WTC11 (cell line): ENCODE measurements at places on chromosomes 2 and 18. TPM values are rescaled to one million over a fixed set of nuclear protein-coding genes. Genes with fewer than 3 reads are reported as not detected.

The ARHGAP15 gene
- 0.25 to 0.28 TPM in 2 of 3 replicates, not detected in the other for total RNA-seq

The SERPINB2 gene
- not detected in 3 replicates for total RNA-seq

The LRRC30 gene
- total RNA-seq, result not detected in 3 replicates

The XDH gene
- 3.0 to 3.7 TPM (median 3.7 TPM) in 3 replicates for total RNA-seq

The TIGD1 gene
- total RNA-seq, result 5.2 to 9.0 TPM (median 6.1 TPM) in 3 replicates

DNA sequence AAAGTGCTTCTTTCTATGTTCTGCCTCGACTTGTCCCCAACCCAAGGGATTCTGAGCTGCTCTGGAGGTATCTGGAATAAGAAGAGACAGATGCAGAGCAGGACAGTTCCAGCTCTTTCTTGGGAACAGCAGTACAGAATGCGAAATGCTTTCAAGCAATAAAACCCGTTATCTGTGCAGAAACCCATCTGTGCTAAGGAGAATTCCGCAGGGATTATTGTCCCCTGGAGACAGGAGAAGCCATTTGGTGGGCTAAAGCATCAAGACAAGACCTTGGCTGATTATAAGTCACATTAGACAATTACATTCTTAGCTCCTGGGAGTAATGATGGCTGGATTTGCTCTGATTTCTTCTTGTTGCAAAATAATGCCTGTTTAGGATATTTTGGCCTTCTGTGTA is 185.4 kb upstream of the GLI2 start:
- H3K4me1 ChIP-seq, result peaks cover 12% of the 10 kb centered on the region
- H3K27ac ChIP-seq, result no peak overlapping the region
- H3K4me3 ChIP-seq, result no peak overlapping the region
- H3K27me3 ChIP-seq, result peaks cover 49% of the 10 kb centered on the region
- DNase-seq, result no peak
- H3K36me3 ChIP-seq, result no peaks in the 10 kb centered on the region

DNA sequence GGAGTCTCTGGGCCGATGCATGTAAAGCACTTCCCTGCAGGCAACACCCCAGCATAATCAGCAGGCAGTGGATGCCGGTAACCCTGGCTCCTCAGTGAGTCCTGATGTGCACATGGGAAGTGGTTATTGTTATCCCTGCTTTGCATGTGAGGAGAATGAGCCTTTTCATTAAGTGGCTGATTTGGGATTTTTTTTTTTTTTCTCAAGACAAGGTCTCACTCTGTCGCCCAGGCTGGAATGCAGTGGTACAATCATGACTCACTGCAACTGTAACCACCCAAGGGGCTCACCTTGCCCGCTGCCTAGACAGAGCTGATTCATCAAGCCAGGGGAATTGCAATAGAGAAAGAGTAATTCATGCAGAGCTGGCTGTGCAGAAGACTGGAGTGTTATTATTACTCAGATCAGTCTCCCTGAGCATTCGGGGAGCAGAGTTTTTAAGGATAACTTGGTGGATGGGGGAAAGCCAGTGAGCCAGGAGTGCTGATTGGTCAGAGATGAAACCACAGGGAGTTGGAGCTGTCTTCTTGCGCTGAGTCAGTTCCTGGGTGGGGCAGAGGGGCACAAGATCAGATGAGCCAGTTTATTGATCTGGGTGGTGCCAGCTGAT is 95.4 kb downstream of the SOCS6 start:
- DNase-seq, result no peak
- no peaks in the 10 kb centered on the region for H3K27me3 ChIP-seq
- H3K4me3 ChIP-seq, result no peak overlapping the region
- H3K36me3 ChIP-seq, result no peaks in the 10 kb centered on the region
- no peak overlapping the region for H3K27ac ChIP-seq
- H3K4me1 ChIP-seq, result peaks cover 11% of the 10 kb centered on the region

DNA sequence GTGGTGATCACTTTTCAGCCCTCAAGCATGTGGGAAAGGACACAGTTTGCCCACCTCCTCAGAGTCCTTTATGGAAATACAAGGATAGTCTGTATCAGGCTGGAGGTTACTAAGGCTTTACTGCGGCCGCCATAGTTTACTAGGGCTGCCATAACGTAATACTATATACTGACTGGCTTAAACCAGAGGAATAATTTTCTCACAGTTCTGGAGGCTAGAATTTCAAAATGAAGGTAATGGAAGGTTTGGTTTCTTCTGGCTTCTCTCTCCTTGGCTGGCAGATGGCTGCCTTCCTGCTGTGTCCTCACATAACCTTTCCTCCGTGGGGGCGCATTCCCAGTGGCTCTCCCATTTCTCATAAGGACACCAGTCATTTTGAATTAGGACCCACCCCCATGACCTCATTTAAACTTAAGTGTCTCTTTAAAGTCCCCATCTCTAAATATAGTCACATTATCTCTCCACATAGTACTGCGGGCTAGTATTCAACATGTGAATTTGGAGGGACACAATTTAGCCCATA is 12.5 kb upstream of the ATIC start:
- H3K4me1 ChIP-seq, result peaks cover 2% of the 10 kb centered on the region; the same call in 1 of the 2 replicates
- H3K27ac ChIP-seq, result no peak overlapping the region
- peaks cover 13% of the 10 kb centered on the region for H3K36me3 ChIP-seq
- DNase-seq, result no peak
- H3K27me3 ChIP-seq, result no peaks in the 10 kb centered on the region; the same call in 1 of the 2 replicates

- H3K4me3 ChIP-seq, result no peak overlapping the region
- H3K27me3 ChIP-seq, result no peaks in the 10 kb centered on the region
- H3K27ac ChIP-seq, result no peak overlapping the region
- no peak for DNase-seq
Measured at GRCh38 chr2:56898986-56899385, 715.2 kb downstream of the CCDC85A start.

DNA sequence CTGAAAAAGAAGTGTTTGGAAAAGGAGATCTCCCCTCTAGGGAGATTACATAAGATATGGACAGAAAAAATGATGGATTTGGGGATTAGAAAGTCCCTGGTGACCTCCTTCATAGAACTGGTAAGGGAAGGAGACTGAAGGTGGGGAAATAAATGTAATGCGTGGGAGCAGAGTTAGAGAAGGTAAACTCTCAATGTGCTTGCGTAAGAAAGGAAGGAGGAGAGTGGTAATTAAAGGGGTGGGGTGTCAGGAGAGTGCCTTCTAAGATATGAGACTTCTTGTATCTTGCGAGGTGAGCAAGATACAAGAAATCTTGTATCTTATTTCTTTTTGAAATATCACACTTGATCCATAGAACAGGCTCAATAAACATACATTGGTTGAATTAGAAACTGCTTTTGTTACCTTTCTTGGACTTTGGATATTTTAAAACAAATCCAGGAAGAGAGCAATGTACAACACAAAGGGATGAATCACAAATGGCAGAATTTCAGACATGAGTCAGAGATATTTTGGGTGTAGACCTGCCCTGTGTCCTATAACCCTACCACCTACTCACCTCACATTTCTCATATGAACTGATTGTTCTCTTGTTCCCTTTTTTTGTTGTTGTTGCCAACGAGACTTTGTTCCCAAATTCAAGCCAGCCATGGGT is 342.4 kb downstream of the INSIG2 start:
- no peaks in the 10 kb centered on the region; the same call in 1 of the 2 replicates for H3K27me3 ChIP-seq
- H3K4me1 ChIP-seq, result peaks cover 26% of the 10 kb centered on the region
- no peak overlapping the region for H3K4me3 ChIP-seq
- H3K36me3 ChIP-seq, result no peaks in the 10 kb centered on the region

- H3K4me1 ChIP-seq, result peaks cover 30% of the 10 kb centered on the region
- no peak for DNase-seq
- no peaks in the 10 kb centered on the region for H3K36me3 ChIP-seq
- no peak overlapping the region for H3K27ac ChIP-seq
- no peaks in the 10 kb centered on the region for H3K27me3 ChIP-seq
- H3K4me3 ChIP-seq, result no peak overlapping the region
Measured at GRCh38 chr2:47046271-47046670, 108.8 kb downstream of the STPG4 start.

GRCh38 chr2:42510191-42510590 is 16.4 kb upstream of the KCNG3 start:
- H3K27ac ChIP-seq, result no peak overlapping the region
- H3K4me3 ChIP-seq, result no peak overlapping the region
- no peaks in the 10 kb centered on the region for H3K27me3 ChIP-seq
- no peak for DNase-seq
- no peaks in the 10 kb centered on the region for H3K36me3 ChIP-seq

GRCh38 chr2:231359948-231360347 is 35.6 kb upstream of the B3GNT7 start:
- DNase-seq, result no peak
- H3K27me3 ChIP-seq, result no peaks in the 10 kb centered on the region
- peak overlapping the region; percentile 70 for H3K27ac ChIP-seq
- H3K4me3 ChIP-seq, result no peak overlapping the region
- peaks cover 67% of the 10 kb centered on the region for H3K4me1 ChIP-seq

- no peak for DNase-seq
- H3K4me3 ChIP-seq, result no peak overlapping the region
- H3K27ac ChIP-seq, result peak overlapping the region; percentile 59
- no peaks in the 10 kb centered on the region for H3K27me3 ChIP-seq
Measured at GRCh38 chr2:231693956-231694355, 14.4 kb upstream of the PTMA start.

DNA sequence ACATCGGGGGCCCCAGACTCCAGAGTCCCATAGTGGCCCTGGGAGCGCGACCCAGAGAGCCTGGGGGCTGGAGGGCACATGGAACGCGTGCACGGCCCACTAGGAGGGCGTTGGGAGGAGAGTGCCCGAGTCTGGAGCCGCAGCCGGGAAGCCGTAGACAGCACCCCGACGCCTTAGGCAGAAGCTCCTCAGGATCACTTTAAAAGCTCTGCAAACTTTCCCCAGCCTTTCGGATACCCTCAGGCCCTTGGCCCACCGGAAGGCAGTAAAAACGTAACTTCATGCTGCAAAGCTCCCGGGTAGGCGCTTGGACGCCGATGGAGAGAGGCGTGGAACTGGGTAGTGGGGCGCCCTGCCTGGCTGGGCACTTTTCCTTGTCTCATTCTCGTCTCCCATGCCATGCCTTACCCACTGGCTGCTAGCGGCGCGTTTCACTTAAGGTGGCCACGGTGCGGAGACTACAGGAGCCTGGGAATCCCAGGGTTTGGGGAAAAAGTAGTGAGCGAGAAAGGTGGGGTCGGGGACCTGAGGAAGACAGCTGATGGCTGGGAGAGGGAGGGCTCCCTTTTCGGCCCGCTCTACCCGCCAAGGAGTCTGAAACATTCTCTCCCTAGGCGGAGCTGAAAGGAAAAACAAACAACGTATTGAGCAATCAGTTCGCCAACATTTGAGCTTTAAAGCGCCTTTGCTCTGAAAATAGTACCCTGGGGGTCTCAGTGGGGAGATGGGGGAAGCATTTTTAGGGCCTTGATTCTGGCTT is 141.8 kb downstream of the MEIS1 start:
- H3K27me3 ChIP-seq, result peaks cover 11% of the 10 kb centered on the region
- H3K4me1 ChIP-seq, result peaks cover 46% of the 10 kb centered on the region
- no peaks in the 10 kb centered on the region for H3K36me3 ChIP-seq
- peak; percentile 26 for DNase-seq
- no peak overlapping the region for H3K27ac ChIP-seq

GRCh38 chr2:126658905-126659561 is 3.1 kb downstream of the GYPC start:
- H3K36me3 ChIP-seq, result no peaks in the 10 kb centered on the region
- H3K27me3 ChIP-seq, result peaks cover 19% of the 10 kb centered on the region
- peak overlapping the region; percentile 60; the same call in 1 of the 2 replicates for H3K27ac ChIP-seq

- no peak for DNase-seq
- H3K27me3 ChIP-seq, result no peaks in the 10 kb centered on the region
- peaks cover 34% of the 10 kb centered on the region for H3K4me1 ChIP-seq
- peak overlapping the region; percentile 2; the same call in 1 of the 2 replicates for H3K27ac ChIP-seq
- H3K36me3 ChIP-seq, result no peaks in the 10 kb centered on the region
Measured at GRCh38 chr2:15042801-15043217, 410.3 kb downstream of the LRATD1 start.

- no peaks in the 10 kb centered on the region for H3K4me1 ChIP-seq
- no peak overlapping the region for H3K27ac ChIP-seq
- H3K4me3 ChIP-seq, result no peak overlapping the region
- H3K27me3 ChIP-seq, result peaks cover 3% of the 10 kb centered on the region; the same call in 1 of the 2 replicates
Measured at GRCh38 chr18:79642626-79643025, 37.0 kb upstream of the CTDP1 start.

DNA sequence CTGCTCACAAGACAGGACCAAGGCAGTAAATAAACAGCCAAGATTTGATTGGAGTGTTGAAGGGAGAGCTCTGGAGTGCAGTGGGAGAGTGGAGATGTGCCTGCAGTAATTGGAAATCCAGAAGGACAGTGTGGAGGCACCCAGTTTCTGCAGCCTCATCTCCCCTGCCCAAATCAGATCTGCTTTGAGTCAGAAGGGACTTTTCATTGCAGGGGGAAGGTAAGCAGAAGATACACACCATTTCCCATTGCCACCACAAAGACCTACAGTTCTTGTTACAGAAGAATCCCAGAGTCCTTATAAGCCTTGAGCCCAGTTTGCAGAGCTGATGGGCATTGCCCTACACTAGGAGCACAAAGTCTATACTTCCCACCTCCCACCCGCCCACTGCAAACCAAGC is 27.2 kb upstream of the GCFC2 start:
- peaks cover 4% of the 10 kb centered on the region; the same call in 1 of the 2 replicates for H3K36me3 ChIP-seq
- no peak overlapping the region for H3K27ac ChIP-seq
- no peaks in the 10 kb centered on the region for H3K4me1 ChIP-seq

DNA sequence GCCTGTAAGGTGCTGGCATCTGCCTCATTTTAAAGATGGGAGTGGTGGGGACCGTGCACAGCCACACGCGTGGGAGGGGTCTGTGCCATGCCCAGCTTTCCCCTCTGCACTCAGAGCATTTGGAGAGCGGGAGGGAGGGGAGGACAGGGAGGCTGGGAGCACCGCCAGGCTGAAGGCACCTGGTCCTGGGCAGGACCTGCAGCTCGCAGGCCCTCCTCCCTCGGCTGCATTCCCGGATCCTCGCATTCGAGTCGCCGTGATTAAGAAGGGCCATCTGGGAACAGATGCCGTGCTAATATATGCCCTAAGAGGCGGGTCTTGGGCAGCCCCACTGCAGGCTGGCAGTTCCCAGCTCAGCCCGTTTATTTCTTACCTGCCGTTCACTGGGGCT is 84.0 kb downstream of the PTGR3 start:
- no peak overlapping the region for H3K4me3 ChIP-seq
- peak overlapping the region; percentile 39; the same call in 1 of the 2 replicates for H3K27ac ChIP-seq
- DNase-seq, result no peak
- H3K36me3 ChIP-seq, result no peaks in the 10 kb centered on the region
- H3K4me1 ChIP-seq, result 0 out of 2 replicates have a peak, but pooled peaks cover 3% of the 10 kb centered on the region

GRCh38 chr2:20487392-20488174 is 40.7 kb downstream of the RHOB start:
- H3K36me3 ChIP-seq, result no peaks in the 10 kb centered on the region
- H3K4me3 ChIP-seq, result no peak overlapping the region
- peak; percentile 25 for DNase-seq
- peaks cover 24% of the 10 kb centered on the region for H3K27me3 ChIP-seq
- H3K4me1 ChIP-seq, result peaks cover 28% of the 10 kb centered on the region
- no peak overlapping the region; the same call in 1 of the 2 replicates for H3K27ac ChIP-seq
